Memory B cell (primary cell): ENCODE measurements at places on chromosomes 7 and 10.
A peak's percentile ranks its signal among the peaks of the same experiment; 100 is the strongest.

DNA sequence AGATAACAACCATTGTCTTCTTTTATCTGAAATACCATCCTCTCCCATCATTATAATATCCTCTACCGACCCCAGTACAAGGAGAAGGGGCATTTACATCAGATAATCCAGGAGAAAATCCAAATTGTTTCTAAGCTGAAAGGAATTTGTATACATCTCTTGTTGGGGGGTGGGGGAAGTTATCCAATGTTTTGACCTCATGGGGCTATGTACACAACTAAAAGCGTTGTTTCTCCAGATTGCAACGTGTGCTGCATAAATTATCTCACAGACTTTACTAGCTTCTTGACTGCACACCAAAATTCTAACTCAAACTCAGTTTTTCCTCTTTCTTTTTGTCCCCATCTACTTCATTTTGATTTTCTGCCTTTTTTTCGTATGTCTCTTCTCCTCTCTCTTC, 156.7 kb downstream of the TWIST1 start:
- no peak overlapping the region for H3K27ac ChIP-seq
- no peak for DNase-seq
- H3K4me3 ChIP-seq = no peak overlapping the region
- no peaks in the 10 kb centered on the region for H3K4me1 ChIP-seq

DNA sequence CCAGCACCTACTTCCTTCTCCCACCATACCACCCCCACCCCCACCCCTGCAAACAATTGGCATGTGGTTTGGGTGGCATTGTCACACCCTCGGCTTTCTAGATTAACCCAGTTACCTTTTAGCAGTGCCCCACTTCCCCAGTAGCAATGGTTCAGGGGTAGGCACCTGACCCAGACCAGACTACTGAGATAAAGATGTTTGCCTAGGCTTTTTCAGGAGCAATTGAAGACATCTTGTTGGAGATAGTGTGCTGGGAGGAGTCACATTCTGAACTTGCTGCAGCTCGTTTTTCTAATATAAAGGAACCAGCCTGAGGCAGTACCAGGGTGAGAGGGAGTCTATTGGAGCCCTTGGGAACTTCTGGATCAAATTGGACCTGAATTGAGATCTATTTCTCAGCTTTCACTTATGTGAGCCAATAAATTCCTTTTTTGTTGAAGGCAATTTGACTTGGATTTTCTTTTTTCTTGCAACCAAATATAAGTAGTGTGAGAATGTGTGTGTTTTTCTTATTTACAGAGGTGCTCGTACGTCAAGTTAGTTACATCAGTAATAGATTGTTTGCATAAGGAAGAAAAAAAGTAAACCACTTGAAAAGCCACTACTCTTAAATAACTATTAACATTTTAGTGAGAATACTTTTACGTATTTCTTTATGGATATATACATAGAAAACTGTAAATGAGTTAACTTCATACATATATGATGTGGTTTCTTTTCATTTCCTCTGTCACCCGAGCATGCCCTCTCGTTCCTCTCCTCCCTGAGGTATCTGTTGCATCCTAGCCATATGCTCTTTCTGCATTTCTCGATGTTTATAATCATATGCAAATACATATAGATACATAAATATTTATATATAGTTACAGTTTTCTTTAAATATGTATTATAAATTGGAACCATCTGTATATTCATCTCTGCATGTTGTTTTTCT, 38.0 kb downstream of the RAB18 start:
- H3K4me1 ChIP-seq = no peaks in the 10 kb centered on the region
- DNase-seq = no peak
- no peak overlapping the region for H3K27ac ChIP-seq
- no peaks in the 10 kb centered on the region for H3K27me3 ChIP-seq
- H3K36me3 ChIP-seq = peaks cover 13% of the 10 kb centered on the region
- H3K4me3 ChIP-seq = no peak overlapping the region

GRCh38 chr7:131141443-131141967, 186.2 kb upstream of the MKLN1 start:
- no peak overlapping the region for H3K4me3 ChIP-seq
- no peak overlapping the region for H3K27ac ChIP-seq
- no peaks in the 10 kb centered on the region for H3K36me3 ChIP-seq
- DNase-seq = no peak

DNA sequence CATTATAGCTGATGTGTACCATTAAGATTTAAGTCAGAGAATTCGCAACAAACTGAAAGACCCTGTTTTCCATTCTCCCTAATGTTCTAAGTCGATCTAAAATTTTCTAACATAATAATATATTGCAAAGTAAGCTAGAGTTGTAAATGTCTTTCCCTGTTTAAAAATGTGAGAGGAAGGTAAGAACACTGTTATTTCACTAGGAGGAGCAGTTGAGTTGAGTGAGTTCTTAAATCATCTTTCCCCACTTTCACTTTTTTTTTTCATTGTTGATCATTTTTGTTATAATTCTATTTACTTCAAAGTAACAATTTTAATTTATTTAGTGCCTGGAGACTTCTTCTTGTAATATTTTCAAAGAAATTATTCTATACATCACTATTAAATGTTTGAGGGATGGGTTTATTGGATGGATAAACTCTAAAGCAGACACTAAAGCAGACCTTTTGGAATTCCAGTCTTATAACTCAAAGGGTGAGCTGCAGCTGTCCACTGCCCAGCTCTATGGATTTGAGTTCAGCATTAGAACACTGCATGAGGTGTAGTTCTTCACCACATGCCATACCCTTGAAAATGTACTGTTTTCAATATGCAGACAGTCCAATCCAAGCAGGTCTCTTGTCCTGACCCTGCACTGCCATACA, 181.3 kb upstream of the FZD1 start:
- no peaks in the 10 kb centered on the region for H3K27me3 ChIP-seq
- no peak overlapping the region for H3K4me3 ChIP-seq
- peaks cover 14% of the 10 kb centered on the region for H3K36me3 ChIP-seq
- DNase-seq = no peak
- H3K4me1 ChIP-seq = peaks cover 14% of the 10 kb centered on the region

DNA sequence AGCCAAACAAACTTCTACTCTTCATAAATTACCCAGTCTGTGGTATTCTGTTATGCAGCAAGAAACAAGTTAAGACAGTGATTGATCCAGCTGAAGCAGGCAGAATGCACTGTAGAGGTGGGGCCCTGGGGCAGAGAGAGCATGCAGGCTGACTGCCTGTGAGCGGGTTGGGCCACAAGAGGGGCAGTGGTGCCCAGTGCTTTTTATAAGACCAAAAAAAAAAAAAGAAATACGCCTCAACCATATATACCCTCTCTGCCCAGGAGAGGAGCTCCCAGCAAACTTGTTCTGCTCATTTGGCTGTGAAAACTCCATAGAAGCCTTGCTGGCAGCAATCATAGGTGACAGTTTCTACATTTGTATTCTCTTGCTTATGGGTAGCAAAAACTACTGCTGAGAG, 104.7 kb downstream of the SORBS1 start:
- no peak overlapping the region for H3K27ac ChIP-seq
- no peaks in the 10 kb centered on the region for H3K4me1 ChIP-seq
- peaks cover 7% of the 10 kb centered on the region for H3K27me3 ChIP-seq

DNA sequence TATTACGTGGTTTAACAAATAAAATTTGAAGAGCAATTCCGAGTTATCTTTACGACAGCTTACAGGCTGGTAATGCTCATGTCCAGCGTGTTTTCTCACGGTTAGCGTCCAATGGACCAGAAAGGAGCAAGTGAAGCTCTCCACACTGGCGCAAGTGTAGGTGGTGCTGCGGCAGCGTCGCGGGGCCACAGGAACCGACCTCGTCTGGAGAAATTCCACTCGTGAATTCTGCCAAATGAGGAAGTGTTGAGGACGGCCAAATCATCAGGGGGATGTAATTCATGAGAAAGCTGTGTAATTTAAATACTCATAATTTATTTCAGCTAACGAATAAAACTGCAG, 350 bp upstream of the ZNF37A start:
- peak overlapping the region; percentile 87 for H3K4me3 ChIP-seq
- H3K27ac ChIP-seq = peak overlapping the region; percentile 89
- H3K27me3 ChIP-seq = no peaks in the 10 kb centered on the region
- no peak for DNase-seq
- peaks cover 16% of the 10 kb centered on the region for H3K36me3 ChIP-seq

GRCh38 chr7:50331564-50332208, 27.2 kb downstream of the IKZF1 start:
- H3K4me3 ChIP-seq = peak overlapping the region; percentile 58
- H3K27me3 ChIP-seq = no peaks in the 10 kb centered on the region
- H3K4me1 ChIP-seq = peaks cover 40% of the 10 kb centered on the region
- DNase-seq = no peak
- peaks cover 23% of the 10 kb centered on the region for H3K36me3 ChIP-seq

DNA sequence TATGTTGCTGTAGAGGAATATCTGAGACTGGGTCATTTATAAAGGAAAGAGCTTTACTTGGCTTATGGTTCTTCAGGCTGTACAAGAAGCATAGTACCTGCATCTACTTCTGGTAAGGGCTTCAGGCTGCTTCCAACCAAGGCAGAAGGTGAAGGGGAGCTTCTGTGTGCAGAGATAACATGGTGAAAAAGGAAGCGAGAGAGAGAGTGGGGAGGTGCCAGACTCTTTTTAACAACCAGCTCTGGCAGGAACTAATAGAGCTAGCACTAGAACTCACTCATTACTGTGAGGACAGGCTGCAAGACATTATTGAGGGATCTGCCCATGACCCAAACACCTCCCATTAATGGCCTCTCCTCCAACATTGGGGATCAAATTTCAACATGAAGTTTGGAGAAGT, 94.5 kb downstream of the KIF20B start:
- no peak overlapping the region for H3K27ac ChIP-seq
- H3K4me1 ChIP-seq = peaks cover 6% of the 10 kb centered on the region
- H3K36me3 ChIP-seq = no peaks in the 10 kb centered on the region
- peaks cover 5% of the 10 kb centered on the region for H3K27me3 ChIP-seq
- H3K4me3 ChIP-seq = no peak overlapping the region
- DNase-seq = no peak

- H3K4me1 ChIP-seq = peaks cover 8% of the 10 kb centered on the region
- H3K36me3 ChIP-seq = no peaks in the 10 kb centered on the region
- H3K27ac ChIP-seq = no peak overlapping the region
- DNase-seq = no peak
- peaks cover 15% of the 10 kb centered on the region for H3K27me3 ChIP-seq
Observed at GRCh38 chr10:86073199-86073977, 293.2 kb downstream of the GRID1 start.

- DNase-seq = no peak
- H3K27me3 ChIP-seq = peaks cover 10% of the 10 kb centered on the region
- no peak overlapping the region for H3K27ac ChIP-seq
- no peaks in the 10 kb centered on the region for H3K36me3 ChIP-seq
Observed at GRCh38 chr10:118216020-118216419, 126.1 kb downstream of the FAM204A start.

DNA sequence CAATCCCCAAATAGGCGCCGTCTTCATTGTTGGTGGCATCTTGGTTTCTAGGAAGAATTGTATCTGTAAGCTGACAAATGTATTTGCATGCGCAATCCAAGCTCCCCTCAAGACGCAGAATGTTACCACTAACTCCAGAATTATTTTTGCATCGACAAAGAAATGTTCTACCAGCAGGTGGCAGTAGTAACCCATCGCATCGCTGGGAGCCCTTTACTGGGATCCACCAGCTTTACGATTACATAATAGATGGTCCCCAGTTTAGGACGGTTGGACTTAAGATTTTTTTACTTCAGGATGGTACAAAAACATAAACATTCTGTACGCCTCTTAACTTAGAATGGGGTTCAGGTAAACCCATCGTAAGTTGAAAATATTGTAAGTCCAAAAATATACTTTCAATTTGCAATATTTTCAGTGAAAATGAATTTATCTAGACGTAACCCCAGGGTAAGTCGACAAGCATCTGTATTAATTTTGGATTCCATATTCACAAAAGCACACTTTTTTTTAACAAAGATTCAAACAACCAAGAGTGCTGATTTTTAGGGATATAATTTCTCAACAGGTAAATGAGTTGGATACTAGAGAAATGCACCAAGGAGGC, 114.0 kb upstream of the COBL start:
- DNase-seq = no peak
- peaks cover 1% of the 10 kb centered on the region for H3K27me3 ChIP-seq
- H3K4me1 ChIP-seq = no peaks in the 10 kb centered on the region
- H3K27ac ChIP-seq = no peak overlapping the region

GRCh38 chr7:23680414-23681405, 711 bp downstream of the FAM221A start:
- peaks cover 3% of the 10 kb centered on the region for H3K4me1 ChIP-seq
- H3K27ac ChIP-seq = peak overlapping the region; percentile 72
- H3K27me3 ChIP-seq = no peaks in the 10 kb centered on the region
- DNase-seq = peak; percentile 6
- H3K4me3 ChIP-seq = peak overlapping the region; percentile 88
- H3K36me3 ChIP-seq = no peaks in the 10 kb centered on the region

GRCh38 chr7:116279217-116279616, 68.9 kb downstream of the TES start:
- H3K4me1 ChIP-seq = peaks cover 2% of the 10 kb centered on the region
- H3K27me3 ChIP-seq = peaks cover 6% of the 10 kb centered on the region
- H3K36me3 ChIP-seq = no peaks in the 10 kb centered on the region
- no peak overlapping the region for H3K27ac ChIP-seq
- H3K4me3 ChIP-seq = no peak overlapping the region

DNA sequence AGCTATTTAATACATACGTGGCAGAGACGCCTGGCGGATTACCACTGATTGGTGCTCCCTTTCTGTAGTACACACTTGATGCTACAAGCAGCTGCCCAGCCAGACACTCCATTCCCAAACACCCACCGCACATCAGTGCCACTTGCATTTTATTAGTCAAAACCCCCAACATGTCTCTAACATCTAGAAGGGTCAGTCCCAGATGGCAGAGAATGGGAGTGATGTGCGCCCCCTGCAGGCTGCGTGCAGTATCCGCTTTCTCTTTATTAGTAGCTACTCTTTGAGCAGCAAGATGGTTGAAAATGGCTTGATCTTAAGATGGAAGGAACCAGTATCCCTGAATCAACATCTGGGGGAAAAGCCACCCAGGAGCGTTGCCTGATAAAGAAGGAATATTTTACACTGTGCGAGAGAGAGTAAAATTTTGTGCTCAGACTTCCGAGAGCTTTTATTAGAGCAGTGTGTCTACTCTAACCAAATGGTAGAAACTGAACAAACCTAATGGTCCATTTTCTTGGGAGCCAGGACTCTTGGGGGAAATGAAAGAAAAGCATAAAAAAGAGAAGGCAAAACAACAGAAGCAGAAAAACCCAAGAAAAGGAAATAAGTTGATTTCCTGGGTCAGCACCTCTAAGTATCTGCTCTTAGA, 78.3 kb downstream of the ST8SIA6 start:
- H3K4me1 ChIP-seq = peaks cover 2% of the 10 kb centered on the region
- no peak overlapping the region for H3K27ac ChIP-seq
- H3K4me3 ChIP-seq = no peak overlapping the region
- DNase-seq = no peak
- peaks cover 10% of the 10 kb centered on the region for H3K27me3 ChIP-seq
- H3K36me3 ChIP-seq = no peaks in the 10 kb centered on the region
